Activated CD8-positive, alpha-beta memory T cell treated with anti-CD3 and anti-CD28 coated beads for 1 hour (primary cell): ENCODE measurements at places on chromosomes 1 and 21.

GRCh38 chr1:52792036-52792435 lies 50.5 kb upstream of the ZYG11A start:
- DNase-seq: no peak

DNA sequence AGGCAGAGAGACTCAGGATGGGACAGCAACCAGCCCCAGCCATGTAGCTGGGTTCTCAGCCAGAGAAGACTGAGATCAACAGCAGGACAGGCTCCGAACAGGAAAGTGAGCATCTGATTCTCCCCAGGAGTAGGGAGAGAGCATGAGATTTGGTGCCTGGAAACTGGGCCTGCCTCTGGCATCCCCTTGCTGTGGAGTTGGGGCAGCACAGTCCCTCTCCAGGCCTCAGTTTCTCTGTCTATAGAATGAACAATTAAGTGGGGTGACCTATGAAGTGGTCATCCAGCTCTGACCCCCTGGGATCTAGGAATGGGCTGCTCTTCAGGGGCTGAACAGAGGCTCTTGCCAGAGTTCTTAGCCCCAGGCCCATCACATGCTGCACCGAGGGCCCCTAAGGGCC lies 55.6 kb downstream of the KLHDC7A start:
- no peak for DNase-seq

- no peak for DNase-seq
Observed at GRCh38 chr21:41564871-41565274, 56.9 kb upstream of the TMPRSS2 start.

GRCh38 chr1:101431956-101432510 lies 195.2 kb downstream of the S1PR1 start:
- no peak for DNase-seq

DNA sequence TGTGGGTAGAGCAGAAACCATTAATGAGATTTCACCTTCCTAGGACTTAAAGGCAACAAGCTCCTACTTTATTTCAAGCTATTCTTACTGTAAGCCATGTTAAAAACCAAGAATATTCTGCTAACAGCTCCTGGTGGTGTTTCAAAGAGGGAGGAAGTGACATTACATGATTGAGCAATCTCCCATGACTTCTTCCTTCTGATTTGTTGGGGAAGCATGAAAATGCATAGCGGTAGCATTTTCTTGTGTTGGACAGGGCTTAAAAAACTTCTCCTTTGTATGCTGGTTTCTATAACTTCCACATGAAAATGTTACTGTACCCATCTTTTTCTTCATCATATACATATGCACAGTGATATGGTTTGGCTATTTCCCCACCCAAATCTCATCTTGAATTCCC lies 297.0 kb upstream of the SNX7 start:
- DNase-seq: no peak

GRCh38 chr1:16048573-16049189 lies 5.1 kb downstream of the CLCNKB start:
- DNase-seq: no peak

- no peak for DNase-seq
Observed at GRCh38 chr1:6859415-6860343, 74.4 kb downstream of the CAMTA1 start.

DNA sequence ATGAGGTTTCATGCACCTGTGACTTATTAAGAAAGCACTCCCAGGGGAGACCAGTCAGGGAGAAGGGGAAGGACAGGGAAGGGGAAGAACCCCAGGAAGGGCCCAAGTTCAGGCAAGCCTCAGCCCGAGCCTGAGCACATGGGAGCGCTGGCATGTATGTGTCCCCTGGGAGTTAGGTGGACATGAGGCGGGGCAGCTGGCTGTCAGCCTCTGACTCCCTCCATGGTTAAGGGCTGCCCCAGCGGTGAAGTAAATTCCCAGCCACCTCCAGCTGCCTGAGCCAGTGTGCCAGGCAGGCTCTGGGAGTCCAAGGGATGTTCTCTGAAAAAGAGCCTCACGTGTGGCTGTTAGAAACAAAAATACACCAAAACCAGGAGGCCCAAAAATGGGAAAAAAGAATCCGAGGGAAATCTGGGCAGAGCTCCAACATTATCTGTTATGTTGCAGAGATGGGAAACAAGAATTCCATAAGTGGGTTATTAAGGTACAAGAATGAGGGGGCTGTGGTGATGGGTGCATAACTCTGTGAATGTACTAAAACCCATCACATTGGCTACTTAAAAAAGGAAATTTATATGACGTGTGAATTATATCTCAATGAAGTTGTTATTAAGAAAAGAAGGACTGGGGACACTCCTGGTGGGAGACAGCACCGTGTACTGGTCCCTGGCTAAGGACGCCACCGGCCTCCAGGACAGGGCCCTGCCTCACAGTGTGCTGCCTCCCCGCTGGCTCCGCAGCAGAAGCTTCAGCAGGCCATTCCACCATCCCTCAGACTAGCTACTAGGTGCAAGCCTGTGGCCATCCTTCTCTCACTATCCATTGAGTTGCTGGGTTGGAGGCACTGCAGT lies 18.7 kb downstream of the DMRTB1 start:
- DNase-seq: no peak

DNA sequence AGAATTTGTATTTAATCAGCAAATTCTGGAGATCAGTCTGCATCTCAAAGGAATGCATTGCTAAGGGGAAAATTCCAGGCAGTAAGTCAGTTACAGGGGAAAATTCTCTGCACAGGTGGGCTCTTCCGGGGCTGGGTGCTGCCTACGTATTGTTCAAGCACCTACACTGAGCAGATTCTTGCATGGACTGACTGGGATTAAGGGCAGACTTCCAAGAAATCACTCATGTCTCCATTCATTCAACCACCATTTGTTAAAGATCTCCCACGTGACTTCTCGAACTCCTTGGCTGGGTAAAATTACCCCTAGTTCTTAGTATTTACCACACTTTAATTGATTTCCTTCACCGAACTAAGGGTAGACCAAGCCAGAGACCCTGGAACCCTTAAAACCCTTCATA lies 28.2 kb upstream of the KCNE1 start:
- no peak for DNase-seq

GRCh38 chr1:246157516-246157915 lies 349.6 kb downstream of the SMYD3 start:
- DNase-seq: no peak

DNA sequence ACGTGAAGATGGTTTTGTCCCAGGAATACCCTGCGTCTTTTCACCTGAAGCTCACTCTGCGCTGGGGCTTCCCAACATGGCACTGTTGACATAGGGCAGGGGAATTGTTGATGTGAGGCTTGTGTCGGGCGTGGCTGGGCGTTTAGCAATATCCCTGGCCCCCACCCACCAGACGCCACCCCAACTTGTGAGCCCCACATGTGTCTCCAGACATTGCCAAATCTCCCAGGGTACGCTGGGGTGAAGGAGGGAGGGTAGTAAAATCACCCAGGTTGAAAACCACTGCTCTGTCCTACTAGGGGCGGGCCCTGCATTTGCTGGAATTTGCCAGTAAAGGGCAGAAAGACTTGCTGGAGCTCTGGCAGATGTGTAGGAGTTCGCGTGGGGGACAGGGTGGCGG lies 36.0 kb downstream of the SPSB1 start:
- DNase-seq: no peak

DNA sequence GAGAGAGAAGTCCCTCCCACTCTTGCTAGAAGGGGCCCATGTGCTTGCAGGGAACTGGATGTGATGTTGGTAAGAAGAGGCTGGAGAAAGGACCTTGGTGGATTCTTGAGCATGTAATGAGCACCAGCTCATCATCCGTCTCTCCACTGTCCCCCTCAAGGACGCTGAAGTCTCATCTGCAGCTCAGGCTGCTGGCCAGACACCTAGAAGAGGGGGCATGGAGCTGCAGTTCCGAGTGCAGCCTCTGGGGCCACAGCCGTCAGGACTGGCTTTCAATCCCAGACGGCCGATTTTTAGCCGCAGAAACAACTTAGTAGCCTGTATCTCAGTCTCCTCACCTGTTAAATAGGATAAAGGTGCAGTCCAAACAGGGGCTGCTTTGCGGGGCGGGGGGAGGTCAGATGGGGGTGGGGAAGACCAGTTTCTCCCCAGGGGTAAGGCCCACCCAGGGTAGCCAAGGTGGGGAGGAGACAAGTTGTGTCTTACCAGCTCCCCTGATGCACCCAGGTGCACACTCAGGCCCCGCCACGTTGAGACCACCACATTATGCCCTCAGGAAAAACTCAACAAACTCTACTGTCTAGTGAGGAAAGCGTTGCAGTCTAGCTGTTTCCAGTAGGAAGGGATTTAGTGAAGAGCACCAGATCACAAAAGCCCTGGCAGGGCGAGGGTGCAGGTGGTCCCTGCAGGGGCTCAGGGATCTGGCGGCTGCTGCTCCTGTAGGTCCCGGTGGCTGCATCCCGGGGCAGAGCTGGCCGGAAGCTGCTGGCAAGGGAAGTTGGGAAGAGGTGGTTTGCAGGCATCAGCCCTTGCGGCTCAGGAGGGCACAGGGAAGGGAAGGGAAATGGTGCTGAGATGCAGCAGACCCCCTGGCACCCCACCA lies 29.5 kb downstream of the LDLRAP1 start:
- DNase-seq: no peak

DNA sequence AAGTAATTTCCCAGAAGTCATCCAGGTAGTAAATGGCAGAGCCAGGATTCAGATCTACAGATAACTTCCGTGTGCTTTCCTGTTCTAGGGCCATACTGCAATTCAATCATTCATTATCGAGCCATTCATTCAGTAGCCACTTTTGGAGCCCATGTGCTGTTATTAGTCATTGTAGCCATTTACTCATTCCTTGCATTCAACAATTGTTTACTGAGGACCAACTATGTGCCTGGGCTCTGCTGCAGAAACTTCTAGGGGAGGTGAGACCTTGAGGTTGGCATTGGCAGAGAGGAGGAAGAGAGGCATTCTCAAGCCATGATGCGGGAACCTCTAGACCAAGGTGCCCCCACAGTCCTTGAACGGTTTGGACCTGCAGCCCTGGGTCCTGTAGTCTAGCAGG lies 27.9 kb downstream of the EPHB2 start:
- no peak for DNase-seq

DNA sequence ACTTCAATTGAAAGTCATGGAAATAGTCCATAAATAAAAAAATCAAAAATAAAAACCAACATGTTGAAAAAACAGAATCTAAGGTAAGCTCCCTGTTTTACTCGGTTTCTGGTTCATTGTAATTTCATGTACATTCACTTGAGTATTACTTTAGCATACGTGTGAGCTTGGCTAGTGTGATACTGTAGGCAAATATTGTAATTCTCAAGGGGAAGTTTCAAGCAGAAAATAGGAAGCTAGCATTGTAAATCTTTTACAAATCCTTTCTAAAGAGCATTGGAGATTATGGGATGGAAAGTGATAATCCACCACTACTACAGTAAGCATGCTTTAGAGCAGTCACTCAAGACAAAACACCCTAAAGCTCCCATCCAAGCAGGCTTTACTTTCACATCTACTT lies 3.3 kb upstream of the LPAR3 start:
- DNase-seq: no peak

DNA sequence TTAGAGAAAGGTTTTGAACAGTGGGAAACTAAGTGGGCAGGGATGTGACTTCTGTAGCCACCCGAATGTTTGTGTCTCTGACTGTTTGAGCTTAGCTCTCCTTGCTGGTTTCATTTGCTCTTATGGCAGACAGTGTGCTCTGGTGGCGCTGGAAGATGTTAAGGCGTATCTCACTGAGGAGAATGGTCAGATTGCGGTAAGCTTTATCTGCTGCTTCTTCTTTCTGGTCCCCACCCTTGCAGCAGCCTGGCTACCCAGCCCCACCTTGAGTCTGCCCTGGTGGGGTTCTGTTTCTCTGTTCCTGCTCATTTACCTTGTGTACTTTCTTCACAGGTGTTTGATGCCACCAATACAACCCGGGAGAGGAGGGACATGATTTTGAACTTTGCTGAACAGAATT lies 9.9 kb downstream of the PFKFB2 start:
- no peak for DNase-seq

DNA sequence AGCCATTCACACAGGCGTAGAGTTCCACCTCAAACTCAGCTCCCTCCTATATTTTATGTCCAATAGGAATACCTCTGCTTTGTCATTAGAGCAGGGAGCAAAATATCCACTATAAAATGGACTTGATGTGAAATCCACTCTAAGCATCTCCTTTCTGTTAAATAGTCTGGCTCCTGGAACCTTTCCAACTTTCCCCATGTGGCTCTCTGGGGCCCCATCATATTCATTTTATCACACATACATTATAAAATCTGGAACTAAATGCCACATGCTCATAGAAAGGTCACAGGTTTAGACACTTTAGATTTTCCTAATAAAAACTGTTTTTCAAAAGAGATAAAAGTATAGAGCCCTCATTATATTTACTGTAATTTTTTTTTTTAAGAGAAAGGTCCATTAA lies 82.1 kb downstream of the PTPN14 start:
- DNase-seq: no peak

GRCh38 chr1:14522926-14523241 lies 75.6 kb upstream of the KAZN start:
- no peak for DNase-seq

- no peak for DNase-seq
Observed at GRCh38 chr1:241485554-241485992, 34.0 kb downstream of the FH start.

- no peak for DNase-seq
Observed at GRCh38 chr1:165949335-165950130, 122.1 kb downstream of the UCK2 start.

DNA sequence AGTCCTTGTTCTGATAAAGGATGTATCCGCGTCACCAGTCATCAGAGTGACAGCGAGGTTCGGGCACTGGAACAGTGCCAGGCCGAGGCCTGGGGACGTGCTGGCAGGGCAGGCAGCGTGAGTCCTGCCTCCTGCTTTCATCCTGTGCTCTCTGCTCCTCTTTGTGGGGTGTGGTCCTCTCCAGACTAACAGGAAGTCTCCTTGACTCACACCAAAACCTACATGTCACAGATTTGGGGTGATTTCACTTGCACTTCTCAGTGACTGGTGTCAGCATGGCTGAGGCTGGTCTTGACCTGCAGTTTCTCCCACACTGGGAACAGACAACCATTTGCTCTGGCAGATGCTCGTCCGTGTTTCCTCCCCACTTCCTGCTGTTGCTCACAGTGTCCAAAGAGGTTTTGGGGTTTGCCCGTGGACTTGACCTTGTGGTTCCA lies 8.8 kb upstream of the NLRP3 start:
- DNase-seq: peak; percentile 47

DNA sequence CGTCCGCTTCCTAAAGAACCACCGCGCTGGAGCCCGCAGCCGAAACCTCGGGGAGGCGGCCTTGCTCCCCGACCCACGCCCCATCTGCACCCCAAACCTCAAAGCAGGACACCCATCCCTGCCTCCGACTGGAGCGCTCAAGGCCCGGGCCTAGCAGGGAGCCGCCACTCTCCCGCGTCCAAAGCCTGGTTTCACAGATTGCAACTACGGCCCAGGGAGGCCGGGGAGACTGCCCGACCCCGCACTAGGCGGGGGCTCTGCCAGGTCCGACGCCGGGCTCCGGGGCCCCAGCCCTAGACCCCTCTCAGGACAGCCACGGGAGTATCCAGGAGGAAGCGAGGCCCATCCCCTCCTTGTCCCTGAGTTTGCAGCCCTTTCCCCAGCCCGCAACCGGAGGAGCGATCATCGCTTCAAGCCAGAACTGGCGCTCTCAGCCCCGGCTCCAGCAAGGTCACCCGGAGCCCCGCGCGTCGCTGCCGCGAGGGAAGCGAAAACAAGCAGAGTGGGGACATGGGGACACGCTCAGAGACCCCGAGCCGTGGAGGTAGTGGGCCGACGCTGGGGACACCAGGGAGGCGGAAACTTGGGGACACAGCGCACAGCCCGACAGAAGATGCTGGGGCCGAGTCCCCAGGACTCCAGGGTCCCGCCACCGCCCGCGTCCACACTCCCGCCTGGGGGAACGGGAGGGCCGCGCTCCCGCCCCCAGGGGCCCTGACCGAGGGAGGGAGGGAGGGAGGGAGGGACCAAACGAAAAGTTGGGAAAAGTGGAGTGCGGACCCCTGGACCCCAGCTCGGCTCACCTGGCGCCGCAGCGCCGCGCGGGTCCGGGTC lies 433 bp downstream of the TMEM200B start:
- DNase-seq: no peak

- DNase-seq: no peak
Observed at GRCh38 chr1:154749078-154749760, 120.9 kb downstream of the KCNN3 start.
